ENCODE measurements at places on chromosomes 2 and 18.

DNA sequence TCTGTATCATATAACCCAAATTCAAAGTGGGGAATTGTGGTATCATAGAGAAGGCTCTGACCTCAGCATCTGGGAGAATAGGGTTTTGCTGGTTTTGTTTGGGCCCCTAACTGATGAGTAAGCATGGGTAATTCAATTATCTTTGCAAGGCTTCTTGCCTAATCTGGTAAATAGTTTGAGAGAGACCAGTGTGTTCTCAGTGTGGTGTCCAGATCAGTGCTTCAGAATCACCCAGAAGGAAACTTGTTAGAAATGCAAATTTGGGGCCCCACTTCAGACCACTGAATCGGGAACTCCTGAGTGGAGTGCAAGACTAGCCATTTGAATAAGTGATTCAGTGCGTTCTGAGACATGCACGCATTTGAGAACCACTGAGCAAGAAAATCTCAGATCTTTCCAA, 282.7 kb downstream of the EPHA4 start:
- DNase-seq: no peak

GRCh38 chr2:156116113-156116512, 216.4 kb downstream of the NR4A2 start:
- DNase-seq: no peak

- DNase-seq: no peak
Observed at GRCh38 chr2:19911808-19912509, 10.2 kb upstream of the TTC32 start.

- DNase-seq: no peak
Observed at GRCh38 chr2:216149741-216150140, 40.6 kb downstream of the XRCC5 start.

- no peak for DNase-seq
Observed at GRCh38 chr2:171524018-171524401, 1.7 kb downstream of the CYBRD1 start.

GRCh38 chr2:202278036-202278760, 12.6 kb downstream of the NOP58 start:
- no peak for DNase-seq

- peak; percentile 44 for DNase-seq
Observed at GRCh38 chr2:216535454-216535995, 36.9 kb downstream of the RPL37A start.

DNA sequence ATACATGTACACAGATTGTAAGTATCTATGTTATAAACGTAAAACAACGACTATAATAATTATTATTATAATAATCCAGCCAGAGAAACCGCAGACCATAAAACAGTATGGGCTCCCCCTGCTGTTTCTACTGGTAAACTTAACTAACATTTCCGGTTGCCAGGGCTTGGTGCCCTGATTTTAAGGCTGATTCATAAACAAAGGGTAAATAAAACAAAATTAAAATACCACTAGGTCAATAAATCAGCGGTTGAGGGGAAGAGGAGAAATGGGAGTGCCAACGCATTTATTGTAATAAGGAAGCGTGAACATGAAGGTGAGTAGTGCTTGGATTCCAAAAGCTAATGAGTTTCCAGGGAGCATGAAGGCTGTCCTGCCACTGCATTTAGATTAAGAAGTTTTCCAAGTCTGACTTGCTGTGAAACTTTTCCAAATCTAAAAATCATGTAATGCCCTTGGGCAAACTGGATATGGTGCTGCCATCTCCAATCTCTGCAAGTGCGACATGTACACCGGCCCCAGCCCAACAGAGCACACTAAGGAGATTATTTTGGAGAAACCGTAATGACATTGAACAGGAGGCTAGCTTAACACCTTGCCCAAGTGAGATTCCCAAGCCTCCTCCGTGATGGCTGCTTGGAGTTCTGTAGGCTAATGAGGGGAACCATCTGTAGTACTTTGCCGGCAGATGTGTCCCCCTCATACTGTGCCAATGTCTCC, 50.7 kb upstream of the HNRNPA3 start:
- DNase-seq: peak; percentile 32

DNA sequence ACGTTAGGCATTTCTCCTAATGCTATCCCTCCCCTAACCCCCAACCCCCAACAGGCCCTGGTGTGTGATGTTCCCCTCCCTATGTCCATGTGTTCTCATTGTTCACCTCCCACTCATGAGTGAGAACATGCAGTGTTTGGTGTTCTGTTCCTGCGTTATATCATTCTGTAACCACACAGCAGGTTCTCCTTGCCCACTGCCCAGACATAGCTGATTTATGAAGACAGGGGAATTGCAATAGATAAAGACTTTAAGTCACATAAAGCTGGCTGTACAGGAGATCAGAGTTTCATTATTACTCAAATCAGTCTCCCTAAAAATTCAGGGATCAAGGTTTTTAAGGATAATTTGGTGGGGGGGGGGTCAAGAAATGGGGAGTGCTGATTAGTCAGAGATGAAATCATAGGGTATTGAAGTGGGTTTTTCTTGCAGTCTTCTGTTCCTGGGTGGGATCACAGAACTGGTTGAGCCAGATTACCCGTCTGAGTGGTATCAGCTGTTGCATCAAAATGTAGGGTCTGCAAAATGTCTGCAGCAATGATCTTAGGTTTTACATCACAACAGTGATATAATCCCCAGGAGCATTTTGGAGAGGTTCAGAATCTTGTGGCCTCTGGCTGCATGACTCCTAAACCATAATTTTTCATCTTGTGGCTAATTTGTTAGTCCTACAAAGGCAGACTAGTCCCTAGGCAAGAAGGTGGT, 392.1 kb upstream of the KCNJ3 start:
- DNase-seq: no peak

GRCh38 chr2:11778923-11779757, 32.7 kb downstream of the LPIN1 start:
- DNase-seq: peak; percentile 86

DNA sequence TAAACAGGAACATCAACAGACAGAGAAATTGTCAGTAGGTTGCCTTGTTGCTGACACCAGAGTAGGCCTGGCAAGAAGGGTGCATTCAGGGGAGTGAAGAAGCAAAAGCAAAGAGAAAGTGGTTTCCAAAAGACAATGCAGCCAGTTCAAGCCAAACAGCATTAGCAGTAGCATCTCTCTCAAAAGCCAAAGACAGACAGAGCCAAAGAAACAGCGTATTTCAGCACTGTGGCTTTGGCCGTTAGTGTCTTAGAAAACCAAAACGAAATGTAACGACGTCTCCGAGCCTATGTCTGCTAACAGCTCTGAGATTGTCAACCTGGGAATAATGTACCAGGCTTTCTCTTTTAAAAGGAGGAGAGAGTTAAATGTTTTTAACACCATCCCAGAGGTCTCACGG, 178.6 kb downstream of the NRP2 start:
- no peak for DNase-seq

- peak; percentile 62 for DNase-seq
Observed at GRCh38 chr2:136162438-136162837, 44.5 kb upstream of the CXCR4 start.

GRCh38 chr2:10285191-10285555, 17.5 kb upstream of the HPCAL1 start:
- DNase-seq: no peak

DNA sequence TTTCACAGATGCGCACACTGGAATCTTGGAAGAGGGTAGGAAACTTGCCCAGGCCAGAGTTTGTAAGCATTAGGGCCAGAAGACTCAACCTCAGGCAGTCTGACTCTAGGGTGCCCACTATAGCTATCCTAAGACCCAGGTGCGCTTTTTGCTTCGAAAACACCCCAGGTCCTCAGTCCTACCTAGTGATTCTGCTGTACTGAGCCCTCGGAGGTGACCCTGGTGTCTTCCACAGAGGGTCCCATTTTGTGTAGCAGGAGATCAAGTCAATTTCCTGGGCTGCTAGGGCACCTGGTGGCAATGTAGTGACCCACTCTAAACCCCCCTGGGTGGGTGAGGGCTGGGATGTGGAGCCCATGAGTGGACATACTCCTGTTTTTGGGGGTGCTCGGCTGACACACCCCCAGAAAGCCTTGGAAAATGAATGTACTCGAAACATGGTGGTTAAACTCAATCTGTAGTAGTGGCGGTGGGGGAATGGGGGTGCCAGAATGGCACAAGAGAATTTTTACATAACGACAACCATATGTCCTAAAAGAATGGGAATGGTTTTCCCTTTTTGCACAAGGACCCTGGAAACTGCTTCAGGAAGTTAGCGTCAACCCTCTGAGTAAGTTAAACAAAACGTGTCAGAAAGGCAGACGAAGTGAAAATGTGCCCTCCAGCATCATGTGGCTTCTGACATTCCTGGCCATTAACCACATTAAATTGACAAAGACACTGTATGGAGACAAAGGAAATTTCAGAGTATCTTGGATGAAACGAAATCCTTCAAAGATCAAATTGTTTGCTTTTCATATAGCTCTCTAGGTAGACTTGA, 218.0 kb upstream of the COPS8 start:
- DNase-seq: peak; percentile 71

DNA sequence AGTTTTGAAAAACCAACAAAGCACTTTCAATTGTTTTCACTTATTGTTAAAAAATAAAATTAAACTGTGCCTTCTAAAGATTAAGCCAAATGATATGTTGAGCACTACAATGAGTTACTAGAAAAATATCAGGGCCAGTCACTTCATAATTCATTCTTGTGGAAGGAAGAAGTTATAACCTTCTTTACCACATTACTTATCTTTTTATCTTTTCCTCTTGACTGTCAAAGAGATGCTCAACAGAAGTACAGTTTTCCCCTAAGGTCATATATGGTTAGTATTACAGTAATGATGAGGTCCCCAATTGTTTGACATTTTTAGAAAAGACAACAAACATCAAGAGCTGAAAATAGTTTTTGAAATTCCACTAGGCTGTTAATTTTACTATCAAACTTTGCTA, 9.4 kb downstream of the PELI1 start:
- no peak for DNase-seq

DNA sequence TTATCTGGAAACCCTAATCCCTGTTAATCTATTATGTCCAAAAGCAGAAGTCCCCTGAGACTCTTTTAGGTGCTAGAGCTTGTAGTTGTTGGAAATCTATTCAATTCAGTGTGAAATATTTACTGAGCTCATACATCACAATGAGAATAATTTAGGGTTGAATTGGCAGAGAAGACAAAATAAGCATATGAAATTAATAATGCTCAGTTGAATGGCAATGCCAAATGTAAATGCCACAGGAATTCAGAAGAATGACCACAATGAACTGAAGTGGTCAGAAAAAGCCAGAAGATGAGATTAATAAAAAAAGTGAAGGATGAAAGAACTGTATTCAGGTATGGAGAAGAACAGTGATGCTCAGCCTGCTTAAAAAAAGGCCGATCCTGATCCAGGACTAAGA, 8.0 kb upstream of the STAT4 start:
- no peak for DNase-seq

DNA sequence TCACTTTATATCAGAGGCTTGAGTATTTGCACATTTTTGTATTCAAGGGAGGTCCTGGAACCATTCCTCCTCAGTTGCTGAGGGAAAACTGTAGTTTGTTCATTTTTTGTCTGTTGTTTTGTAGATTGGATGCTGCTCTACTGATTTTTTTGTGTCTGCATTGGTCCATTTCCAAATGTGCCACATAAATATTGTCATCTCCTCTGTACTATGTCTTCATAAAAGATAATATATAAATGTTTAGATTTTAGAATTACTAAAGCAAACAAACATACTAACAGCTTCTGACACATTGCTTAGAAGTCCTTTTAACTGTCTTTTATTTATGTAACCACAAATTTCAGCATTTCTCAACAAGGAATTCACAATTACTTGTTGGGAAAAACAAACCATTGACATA, 356.8 kb downstream of the PLCL1 start:
- no peak for DNase-seq

GRCh38 chr2:137937246-137937645, 27.0 kb upstream of the HNMT start:
- DNase-seq: no peak

DNA sequence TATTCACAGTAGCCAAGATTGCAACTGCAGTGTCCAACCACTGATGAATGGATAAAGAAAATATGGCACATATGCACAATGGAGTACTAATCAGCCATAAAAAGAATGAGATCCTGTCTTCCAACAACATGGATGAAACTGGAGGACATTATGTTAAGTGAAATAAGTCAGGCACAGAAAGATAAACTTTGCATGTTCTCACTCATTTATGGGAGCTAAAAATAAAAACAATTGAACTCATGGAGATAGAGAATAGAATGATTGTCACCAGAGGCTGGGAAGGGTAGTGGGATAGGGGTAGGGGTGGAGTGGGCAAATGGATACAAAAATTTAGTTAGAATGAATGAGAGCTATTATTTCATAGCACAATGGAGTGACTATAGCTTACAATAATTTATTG, 305.5 kb upstream of the ETAA1 start:
- DNase-seq: no peak

- DNase-seq: no peak
Observed at GRCh38 chr18:9926977-9927376, 13.2 kb downstream of the VAPA start.

- no peak for DNase-seq
Observed at GRCh38 chr2:147546109-147546508, 298.7 kb upstream of the ACVR2A start.

DNA sequence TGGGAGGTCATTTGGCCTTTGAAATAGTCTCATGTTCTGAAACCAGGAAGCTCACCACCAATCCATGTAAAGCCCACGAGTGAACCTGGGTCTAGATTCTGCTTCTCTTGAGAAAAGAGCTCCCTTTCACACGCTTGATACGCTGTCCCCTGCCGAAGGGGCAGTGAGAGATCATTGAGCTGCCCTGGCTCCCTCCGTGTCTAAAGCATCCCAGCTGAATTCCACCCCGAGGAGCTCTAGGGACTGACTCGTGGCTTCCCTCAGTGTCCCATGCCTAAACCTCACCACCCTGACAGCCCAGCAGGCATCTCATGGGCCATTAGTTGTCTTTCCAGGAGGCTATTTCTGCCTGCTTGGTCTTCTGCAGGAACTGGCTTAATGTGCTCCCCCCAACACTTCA, 68.6 kb downstream of the COL6A3 start:
- DNase-seq: no peak

- peak; percentile 40 for DNase-seq
Observed at GRCh38 chr2:232350804-232351685, 27.5 kb upstream of the ALPP start.

DNA sequence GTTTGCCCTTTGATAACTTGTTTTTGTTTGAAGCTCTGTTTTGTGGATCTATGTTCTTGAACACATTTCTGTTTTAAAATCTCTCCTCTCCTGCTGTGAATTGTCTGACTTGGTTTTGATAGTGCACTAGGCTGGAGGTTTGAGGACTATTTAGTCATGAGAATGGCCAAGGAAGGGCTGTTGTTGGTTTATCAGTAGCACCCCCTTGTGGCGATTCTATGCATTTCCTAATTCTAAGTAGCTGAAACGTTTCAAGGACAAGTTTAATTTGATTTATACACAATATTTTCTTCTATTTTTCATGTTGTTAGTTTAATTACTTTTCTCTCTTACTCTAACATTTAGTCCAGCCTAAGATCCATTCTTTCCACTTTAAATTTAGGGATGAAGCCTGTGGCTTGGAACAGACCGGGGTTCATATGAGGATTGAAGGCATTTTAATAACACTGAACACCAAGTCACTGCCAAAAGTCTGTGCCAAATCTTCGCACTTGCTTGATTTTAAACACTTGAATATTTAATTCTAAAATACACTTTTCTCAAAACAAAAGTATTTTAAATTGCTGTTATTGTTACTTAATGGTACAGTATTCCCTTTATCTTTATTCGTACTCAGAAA, 166.0 kb downstream of the SOCS6 start:
- DNase-seq: peak; percentile 84

- peak; percentile 76 for DNase-seq
Observed at GRCh38 chr18:2223849-2224248, 347.5 kb downstream of the METTL4 start.

Data from eye (tissue), 1 donor.